Kidney capillary endothelial cell (primary cell): ENCODE measurements at places on chromosomes 4 and X.

GRCh38 chr4:169100670-169101101, 90.6 kb upstream of the CBR4 start:
- DNase-seq = no peak

DNA sequence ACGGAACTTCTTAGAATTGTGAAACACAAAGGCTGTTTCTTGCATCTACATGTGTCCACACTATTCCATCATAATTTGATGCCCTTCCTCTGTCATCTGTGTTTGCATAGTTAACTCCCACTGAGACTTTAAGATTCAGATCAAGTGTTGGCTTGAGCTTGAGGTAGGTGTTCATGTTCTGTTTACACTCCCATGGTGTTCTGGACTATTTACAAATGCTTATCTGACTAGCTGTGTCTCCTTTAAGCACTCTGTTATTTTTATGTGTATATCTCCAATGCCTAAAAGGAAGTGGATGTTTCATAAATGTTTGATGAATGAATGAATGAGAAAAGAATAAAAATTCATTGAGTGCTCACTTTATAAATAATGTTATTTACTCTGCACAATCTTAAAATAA, 622.7 kb downstream of the RAB28 start:
- no peak for DNase-seq

GRCh38 chr4:156723951-156724668, 247.5 kb downstream of the PDGFC start:
- no peak for DNase-seq

DNA sequence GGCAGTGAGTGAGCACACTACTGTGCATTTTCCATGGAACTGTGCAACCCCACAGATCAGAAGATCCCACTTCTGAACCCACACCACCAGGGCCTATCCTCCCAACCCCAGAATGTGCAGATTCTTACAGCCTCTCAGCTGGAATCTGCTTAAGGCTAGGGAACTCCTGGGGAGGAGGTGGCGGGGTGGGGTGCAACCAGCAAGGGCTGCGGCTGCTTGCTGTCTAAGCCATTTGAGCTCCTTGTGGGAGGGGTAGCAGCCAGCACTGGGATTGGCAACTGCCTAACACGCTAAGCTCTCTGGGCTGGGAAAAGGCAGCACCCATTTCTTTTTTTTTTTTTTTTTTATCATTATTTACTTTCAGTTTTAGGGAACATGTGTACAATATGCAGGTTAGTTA, 353.3 kb downstream of the RAB28 start:
- DNase-seq = no peak

GRCh38 chr4:172947594-172947993, 221.0 kb upstream of the GALNT7 start:
- DNase-seq = no peak

DNA sequence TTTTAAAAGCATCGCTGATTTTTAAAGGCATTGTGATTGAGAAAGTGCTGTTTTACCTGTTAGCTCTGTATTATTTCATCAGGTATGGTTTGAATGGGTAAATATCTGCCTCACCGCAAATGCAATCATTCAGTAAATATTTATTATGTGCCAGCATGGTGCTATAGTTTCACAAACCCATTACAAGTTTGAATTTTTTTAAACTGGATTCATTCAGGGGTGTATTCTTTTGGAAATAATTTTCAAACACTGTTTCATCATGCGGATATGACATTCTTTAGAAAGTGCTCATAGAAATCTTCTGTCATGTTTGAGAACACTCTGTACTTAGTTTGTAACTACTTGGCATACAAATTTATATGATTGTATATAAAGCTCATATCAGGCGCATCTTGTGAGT, 37.2 kb downstream of the LIMCH1 start:
- DNase-seq = no peak

DNA sequence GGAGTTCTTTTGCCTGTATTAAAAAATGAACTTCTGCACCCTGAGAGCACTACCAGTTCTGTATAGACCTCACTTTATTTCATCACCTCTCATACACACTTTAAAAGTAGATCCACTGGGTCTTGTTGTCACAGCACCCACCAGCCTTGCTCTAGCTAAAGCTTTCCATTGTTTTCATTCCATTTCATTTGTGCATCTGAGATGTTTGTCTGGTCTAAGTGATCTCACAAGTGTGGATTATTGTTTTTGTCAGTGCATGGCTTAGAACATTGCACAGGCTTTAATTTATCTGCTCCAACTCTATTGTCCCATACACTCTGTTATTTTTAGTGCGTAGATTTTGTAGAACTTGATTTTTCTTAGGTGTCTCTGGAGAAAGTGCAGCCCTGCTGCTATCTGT, 1157.5 kb upstream of the PABPC4L start:
- DNase-seq = no peak

GRCh38 chrX:119502727-119503483, 34.7 kb downstream of the SLC25A5 start:
- DNase-seq = peak; percentile 16

DNA sequence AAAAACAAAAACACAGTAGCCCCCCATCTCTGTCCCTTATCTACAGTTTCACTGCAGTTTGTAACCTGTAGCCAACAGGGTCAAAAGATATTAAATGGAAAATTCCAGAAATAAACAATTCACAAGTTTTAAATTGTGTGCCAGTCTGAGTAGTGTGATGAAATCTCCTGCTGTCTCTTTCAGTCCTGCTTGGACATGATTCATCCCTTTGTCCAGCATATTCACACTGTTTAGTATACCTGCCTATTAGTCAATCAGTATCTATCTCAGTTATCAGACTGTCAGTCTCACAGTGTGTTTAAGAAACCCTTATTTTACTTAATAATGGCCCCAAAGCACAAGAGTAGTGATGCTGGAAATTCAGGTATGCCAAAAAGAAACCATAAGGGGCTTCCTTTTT, 21.9 kb downstream of the CNOT6L start:
- no peak for DNase-seq

DNA sequence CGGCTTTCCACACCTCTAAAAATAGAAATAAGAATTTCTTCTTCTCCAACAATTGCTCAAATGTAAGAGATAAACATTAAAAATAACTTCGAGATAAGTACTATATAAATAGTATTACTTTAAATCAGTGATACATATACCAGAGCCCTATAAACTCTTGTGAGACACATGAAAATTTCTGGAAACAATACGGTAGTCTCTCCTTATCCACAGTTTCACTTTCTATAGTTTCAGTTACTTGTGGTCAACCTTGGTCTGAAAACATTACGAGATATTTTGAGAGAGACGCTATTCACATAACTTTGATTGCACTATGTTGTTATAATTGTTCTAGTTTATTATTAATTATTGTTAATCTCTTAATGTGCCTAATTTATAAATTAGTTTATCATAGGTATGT, 101.5 kb upstream of the CXXC4 start:
- DNase-seq = no peak

DNA sequence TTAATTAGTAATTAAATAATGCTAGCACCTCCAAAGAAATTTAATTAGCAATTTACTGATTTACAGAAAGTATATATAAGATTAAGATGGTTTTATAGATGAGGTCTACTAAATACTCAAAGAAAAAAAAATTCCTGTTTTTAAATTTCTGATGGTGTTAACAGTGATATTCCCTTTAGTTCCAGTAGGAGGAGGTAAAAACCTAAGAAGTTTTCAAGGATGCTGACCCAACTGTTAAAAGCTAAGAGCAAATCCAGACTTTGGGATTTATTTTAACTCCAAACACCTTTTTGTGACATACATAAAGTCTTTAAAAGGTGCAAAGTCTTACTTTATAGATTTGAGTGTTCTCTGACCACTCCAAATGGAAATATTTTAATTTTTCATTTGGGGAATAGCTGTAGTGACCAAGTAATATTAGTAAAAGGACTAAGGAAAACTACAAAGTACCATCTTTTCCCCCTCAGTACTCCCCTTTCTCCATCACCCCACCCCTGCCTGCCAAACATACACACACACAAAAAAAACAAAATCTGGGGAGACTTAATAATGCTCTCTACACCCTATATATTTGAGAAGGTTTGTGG, 34.2 kb upstream of the CSN1S1 start:
- DNase-seq = peak; percentile 9

DNA sequence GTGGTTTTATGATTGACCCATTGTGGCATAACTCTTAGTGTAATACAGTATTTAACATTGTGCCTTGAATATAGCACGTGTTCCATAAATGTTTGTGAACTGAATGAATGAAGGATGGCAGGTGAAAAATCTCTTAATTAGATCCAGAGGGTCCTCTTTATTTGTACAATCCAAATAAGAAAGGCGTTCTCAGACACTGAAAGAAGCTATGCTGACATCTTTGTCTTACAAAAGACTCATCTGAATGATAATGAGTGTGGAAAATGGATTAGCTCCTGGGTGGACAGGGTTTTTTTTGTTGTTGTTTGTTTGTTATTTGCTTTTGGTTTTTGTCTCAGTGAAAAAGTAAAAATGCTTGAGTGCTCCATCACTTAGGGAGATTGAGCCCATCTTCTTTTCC, 62.7 kb downstream of the NEUROG2 start:
- no peak for DNase-seq

DNA sequence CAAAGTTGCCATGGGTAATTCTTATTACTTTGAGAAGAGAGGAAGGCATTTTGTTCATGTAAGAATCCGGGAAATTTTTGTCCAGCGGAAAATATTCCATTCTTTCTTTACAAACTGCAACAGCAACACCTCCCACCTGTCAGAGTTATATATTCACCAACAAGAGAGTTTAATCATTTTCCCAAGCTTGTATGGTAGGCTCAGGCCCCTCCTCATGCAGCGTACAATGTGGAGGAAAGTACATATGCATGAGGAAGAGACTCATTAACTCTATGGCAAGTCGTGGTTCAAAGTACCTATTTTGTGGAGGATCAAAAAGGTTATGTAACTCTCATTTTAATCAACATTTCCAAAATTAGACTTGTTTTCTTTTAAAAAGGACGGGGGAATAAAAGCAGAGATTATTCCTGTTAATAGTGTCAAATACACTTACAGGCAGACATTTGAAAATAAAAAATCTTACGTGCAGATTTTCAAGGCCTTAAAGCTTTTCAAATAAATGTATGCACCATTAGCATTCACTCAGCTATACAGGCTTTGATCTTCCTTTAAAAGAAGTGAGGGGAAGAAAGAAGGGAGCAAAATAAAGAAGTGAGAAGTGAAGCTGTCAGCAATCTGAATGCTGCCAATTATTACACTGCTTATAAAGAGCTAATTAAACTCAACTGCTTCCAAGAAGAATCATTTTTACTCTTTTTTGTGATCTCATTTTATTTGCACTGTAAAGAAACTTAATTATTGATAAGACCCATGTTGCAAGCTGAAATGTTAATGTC, 204.8 kb downstream of the FAT4 start:
- no peak for DNase-seq

GRCh38 chr4:8765631-8766590, 105.7 kb downstream of the HMX1 start:
- no peak for DNase-seq

- DNase-seq = no peak
These were observed 58.4 kb upstream of the COX18 start for GRCh38 chr4:73127839-73128453.

DNA sequence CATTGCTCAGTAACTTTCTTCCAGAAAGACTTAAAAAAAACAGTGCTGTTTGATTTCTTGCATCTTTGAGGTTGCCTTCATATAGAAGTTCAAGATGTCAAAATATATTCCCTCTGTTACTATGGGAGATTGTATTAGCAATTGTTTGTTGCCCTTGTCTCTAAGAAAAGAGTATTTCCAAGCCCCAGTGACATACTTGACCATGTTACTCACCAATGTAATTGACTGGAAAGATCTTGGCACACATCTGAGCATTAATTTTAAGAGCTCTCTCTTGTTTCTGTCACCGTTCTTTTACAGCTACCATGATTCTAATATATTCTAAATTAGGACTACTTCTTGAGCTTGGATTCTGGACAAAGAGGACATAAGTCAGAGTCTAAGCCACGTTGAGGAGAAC, 902.7 kb upstream of the EPHA5 start:
- no peak for DNase-seq

DNA sequence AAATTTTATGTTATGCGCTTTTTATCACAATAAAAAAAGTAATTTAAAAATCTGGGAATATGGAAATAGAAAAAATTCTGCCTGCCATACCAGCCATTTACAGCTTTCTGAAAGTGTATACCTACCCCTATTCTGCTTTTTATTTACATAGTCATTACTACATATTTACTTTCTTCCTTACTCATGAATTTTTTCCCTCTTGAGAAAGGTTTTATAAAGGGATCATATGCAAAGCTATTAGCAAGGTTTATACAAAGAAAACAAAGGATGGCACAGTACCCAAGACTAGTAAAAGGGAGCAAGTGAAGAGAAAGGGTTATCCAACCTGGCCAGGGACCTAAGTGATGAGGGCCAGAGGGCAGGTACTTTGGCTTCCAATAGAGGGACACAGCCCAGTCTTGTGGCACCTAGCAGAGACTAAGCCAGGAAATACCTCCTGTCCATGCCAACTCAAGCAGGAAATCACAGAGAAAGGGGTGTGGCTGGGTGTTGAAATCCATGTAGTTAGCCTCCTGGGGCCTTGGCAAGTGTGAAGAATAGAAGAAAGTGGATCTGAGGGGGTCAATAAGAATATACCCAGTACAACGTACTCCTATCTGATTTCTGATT, 207.3 kb upstream of the VEGFC start:
- DNase-seq = no peak

DNA sequence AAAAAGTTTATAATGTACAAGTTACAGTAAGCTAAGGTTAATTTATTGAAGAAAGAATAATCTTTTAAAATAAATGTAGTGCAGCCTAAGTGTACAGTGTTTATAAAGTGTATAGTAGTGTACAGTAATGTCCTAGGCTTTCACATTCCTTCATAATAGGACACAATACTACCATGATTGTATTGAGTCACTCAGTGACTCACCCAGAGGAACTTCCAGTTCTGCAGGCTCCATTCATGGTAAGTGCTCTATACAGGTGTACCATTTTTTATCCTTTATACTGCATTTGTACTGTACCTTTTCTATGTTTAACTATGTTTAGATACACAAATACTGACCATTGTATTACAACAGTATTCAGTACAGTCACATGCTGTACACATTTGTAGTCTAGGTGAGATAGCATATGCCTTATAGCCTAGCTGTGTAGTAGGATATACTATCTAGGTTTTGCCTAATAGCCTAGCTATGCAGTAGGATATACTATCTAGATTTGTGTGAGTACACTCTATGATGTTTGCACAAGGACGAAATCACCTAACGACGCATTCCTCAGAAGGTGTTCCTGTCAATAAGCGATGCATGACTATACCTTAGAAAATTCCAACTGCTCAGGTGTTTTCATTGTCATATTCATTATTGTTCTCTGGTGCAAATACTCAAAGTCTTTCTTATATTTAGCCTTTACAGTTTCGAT, 5.5 kb upstream of the TMEM255A start:
- peak; percentile 16 for DNase-seq

- no peak for DNase-seq
These were observed 23.8 kb downstream of the RNF175 start for GRCh38 chr4:153735906-153736461.
